ENCODE measurements at places on chromosomes 7 and 10.
A peak's percentile ranks its signal among the peaks of the same experiment; 100 is the strongest.

DNA sequence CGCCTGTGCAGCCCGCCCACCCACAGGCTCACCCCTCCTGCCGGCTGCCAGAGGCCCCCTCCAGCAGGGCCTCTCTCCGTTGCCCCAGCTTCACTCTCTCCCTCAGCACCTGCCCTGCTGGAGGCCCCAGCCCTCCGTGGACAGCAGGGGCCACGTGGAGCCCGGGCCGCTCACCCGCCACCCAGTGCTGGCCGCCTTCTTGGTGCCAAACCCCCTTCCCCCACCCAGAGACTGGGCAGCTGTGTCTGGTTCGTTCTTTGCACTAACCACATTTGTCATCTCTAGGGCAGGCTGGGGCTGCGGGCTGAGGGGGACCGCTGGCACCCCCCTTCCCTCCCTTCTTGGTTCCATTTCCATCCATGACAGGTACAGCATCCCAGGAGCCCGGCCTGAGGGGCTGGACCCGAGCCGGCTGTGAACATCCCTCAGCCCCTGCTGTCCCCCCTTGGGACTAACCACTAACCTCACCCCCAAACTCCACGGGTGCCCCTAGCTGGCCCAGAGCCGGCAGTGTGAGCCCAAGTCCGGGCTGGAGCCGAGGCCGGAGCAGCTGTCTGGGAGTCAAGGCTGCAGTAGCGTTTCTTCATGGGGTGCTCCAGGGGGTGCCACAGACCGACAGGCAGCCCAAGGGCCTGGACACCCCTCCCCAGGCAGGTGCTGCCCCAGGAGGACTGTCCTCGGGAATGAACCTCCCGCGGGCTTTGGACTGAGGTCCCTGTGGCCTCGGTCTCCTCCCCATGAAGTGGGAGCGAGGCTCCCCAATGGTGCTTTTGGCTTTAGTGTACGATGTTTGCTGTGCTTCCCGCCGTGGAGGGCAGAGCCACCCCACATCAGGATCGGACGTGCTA lies 25.5 kb upstream of the AMZ1 start:
- no peak for DNase-seq

DNA sequence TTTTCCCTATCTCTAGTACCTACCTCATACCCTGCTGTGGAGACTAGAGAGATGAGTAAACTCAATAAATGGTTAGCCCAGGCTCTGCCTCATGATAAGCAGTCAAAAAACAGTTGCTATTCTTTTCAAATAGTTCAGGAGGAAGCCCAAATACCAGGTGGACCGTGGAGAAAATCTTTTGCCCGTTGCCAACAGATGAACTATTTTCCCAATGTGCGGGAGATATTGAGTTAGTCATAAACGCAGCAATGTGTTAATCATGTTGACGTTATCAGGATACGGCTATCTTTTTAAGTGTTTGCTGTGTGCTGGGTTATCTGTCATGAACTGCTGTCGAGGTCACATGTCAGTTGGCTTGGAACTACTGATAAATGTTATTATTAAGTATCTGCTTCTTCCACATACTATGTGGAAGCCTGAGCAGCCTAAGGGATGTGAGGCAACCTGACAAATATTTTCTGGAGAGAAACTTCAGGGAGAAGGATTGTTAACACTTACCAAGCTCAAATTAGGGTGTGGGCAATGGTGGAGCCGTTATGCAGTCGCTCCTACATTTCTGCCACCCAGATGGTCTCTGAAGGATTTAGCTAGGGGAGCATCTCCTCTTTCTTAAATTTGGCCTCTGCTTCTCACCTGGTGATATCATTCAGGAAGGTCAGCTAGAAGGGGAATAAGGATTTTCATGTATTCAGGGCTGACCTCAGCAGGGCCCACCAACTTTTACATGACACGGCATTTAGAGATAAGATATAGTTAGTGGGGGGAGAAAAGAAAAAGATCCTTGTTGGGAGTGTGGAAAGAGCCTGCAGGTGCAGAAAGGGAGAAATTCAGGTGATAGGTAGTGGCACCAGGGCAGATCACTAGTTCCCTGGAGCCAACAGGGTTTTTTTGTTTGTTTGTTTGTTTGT lies 33.5 kb upstream of the SLC26A3 start:
- DNase-seq, result no peak

- peak; percentile 14 for DNase-seq
Measured at GRCh38 chr10:11610826-11611247, 613 bp downstream of the USP6NL start.

DNA sequence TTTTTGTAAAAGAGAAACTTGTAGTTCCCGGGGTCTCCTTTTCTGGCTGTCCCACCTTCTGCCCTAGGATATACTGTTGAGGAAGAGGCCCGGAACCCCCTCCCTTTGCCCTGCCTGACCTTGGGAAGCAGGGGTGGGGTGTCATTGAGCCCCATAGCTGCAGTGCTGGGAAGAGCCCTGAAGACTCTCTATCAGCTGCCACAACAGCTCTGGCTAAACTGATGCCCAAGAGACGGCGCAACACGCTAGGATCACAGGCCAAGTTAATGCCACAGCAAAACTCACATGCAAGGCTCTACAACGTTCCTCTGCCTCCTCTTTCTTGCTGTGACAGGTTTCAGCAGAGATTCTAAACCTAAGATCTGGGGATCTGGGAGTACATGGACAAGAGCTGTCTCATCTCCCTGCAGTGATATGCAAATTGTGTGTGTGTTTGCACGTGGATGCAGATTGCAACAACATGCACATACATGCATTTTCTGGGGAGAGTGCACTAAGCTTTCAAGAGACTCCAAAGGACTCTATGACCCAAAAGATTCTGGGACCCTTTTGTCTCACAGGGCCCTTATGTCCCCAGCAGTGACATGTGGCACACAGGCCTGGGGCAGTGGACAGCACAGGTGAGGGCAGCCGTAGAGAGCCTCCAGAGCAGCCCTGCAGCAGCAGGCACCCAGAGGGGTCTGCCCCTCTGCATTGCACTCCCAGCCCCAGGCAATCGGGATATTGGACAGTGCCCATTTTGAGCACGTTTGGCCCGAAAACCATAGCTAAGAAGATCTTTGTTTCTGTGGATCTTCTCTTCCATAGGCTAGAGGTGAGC lies 2.5 kb downstream of the RASSF4 start:
- DNase-seq, result no peak

GRCh38 chr7:66283003-66283920 lies 78.1 kb downstream of the TPST1 start:
- DNase-seq, result peak; percentile 73

DNA sequence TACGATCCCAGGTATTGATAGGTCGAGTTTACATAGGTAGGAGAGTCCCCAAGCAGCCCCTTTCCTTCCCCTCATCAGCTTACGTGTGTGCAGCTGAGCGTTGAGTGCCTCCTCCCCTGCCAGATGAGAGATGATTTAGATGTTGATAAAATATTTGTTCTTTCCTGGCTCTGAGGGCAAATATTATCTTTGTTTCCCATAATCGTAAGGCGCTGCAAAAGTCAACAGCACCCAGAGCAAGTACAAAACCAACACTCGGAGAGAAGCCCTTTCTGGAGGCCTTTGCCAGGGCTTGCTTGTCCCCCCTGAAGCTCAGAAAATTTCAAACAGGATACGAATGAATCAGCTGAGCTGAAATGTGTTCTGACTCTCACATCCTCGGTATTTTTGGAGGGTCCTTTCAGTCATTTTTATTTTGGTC lies 683.2 kb downstream of the LRMDA start:
- no peak for DNase-seq

GRCh38 chr7:158975526-158976467 lies 119.4 kb downstream of the DYNC2I1 start:
- no peak for DNase-seq

- DNase-seq, result no peak
Measured at GRCh38 chr7:29478226-29478625, 85.4 kb upstream of the PRR15 start.

GRCh38 chr10:88582806-88583583 lies at the start of gene RNLS:
RNLS (minus strand) TSS chr10:88583318.
- DNase-seq, result no peak

DNA sequence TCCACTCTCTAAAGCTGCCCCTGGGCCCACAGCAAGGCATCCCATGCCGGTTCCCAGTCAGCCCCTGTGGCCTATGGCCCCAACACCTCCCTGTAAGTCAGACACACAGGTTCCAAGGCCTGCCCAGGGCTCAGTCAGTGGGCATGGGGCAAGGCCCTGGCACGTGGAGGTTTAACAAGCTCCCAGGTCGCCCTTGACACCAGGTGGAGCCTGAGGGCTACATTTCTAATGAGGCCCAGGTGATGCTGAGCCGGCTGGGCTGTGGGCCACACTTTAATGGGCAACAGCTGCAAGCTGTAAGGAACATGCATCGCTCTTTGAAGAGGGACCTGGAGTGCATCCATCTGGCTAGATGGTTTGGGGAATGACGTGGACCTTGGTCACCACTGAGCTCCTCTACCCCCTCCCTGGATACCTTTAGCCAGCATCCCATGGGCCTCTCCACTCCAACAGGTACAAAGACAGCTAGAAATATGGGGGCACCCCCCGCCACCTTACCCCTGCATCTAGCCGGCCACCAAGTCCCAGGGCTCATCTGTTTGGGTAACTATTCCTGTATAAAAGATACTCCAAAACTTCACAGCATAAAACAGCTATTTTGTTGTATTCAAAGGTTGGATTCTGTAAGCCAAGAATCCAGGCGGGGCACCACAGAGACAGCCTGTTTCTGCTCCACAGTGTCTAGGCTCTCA lies 122.5 kb downstream of the OAT start:
- DNase-seq, result peak; percentile 69

DNA sequence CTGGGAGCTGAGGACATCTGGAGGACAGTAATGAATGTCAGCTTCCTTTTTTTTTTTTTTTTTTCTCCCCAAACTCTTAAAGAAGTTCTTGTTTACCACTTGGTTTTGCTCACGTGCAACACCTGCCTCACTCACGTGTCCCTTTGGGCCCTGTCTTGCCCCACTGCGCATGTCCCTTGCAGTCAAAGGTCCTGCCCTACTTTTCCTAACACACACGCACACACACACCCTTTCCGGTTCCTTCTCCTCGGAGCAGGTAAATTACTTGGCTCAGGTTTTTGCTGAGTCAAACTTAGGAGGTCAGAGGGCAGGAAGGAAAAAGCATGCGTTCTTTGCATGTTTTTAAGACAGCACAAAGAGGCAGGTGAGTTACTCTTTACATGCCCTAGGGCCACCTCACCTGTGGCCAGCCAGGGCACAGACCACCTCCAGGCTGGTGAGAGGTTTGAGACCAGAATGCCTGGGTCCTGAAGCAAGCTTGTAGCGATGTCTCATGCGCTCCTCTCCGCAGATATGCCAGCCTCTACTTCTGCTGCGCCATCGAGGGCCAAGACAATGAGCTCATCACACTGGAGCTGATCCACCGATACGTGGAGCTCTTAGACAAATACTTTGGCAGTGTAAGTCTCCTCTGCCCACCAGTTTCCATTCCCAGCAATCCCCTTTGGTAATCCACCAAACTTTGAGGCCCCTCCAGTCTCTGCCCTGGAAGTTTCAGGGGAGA lies 2.8 kb downstream of the AP1S1 start:
- no peak for DNase-seq

DNA sequence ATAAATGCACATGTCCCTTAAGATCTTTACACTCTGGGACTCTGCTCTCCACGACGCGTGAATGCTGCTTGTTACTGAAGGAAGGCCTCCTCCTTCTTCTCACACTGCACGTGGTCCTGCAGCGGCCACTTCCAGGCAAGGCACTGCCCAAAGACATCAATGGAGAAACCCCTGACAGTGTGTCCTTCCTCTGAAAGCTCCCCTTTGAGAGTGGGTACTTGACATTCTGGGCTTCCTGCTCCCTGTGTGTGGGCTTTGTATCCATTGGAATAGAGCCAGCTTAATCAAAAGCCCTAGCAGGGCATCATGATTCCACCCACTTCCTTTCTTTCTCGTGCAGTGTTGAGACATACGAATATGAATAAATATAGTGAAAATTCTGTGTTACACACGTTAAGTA lies 69.7 kb upstream of the STK17A start:
- DNase-seq, result no peak

DNA sequence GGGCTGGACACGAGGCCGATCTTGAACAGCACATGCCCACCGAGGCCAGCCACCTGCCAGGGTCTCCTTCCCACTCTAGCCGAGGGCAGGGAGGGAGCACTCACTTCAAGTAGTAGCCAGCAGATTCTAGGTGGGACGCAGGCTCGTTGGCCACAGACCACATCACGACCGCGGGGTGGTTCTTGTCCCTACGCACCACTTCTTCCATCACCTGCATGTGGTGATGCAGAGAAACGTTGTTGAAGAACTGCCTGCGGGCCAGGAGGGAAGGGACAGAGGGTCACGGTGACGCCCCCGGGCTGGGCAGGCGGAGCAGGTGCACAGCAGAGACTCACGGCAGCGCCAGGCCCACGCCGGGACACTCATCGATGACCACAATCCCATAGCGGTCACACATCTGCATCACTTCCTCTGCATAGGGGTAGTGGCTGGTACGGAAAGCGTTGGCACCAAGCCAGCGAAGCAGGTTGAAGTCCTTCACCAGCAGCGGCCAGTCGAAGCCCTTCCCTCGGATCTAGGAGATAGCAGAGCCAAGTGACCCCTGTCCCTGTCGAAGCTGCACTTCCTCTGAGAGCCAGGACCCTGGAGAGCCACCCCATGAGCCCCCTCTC lies 7.7 kb downstream of the GUSB start:
- no peak for DNase-seq

GRCh38 chr7:69338144-69338543 lies 260.1 kb upstream of the AUTS2 start:
- no peak for DNase-seq

GRCh38 chr7:4724648-4725013 lies 42.5 kb downstream of the FOXK1 start:
- no peak for DNase-seq

DNA sequence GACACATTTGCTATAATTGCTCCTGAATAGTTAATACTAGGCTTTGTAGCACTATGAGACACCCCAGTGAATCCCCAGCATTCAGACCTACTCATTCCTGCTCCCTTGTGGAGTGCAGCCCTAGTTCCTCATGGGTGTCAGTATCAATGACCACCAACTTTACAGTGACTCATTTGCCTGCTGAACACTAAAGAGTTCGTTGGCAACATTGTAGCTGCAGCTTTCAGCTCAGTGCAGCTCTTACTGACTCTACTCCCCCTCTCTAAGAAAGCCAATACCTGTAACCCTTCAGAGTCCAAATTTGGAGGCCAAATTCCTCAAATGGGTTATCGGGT lies 127.1 kb upstream of the MTPN start:
- no peak for DNase-seq

DNA sequence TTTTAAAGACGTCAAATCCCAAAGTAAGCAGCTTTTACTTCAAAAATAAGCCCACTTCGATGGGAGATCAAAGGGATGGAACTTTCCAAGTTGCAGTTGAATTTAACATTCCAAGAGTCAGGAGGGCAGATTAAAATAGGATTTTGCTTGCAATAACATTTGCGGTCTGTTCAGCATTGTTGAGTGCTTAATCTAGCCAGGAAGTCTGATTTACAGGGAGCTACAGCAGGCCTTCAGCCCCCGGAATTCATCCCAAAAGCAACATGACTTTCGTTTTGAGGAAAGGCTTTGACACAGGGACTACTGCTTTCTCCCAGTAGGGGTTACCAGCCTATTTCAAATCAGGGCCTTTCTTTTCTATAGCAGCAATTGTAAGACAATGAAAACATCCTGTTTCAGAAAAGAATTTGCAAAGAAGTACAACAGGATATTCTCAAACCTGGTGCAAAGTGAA lies 279.6 kb upstream of the PITRM1 start:
- peak; percentile 88 for DNase-seq

Measured in fibroblast of the conjunctiva (primary cell).